Activated CD4-positive, alpha-beta memory T cell treated with anti-CD3 and anti-CD28 coated beads, Interleukin-2, amount 10 ng/mL, durations not matched to agents 7 days and 5 days (primary cell): ENCODE measurements at places on chromosomes 6 and 20. TPM values are rescaled to one million over a fixed set of nuclear protein-coding genes. Genes with fewer than 3 reads are reported as not detected.

GRCh38 chr6:159213405-159213804 lies 44.2 kb downstream of the FNDC1 start:
- H3K27ac ChIP-seq: no peak overlapping the region
- H3K27me3 ChIP-seq: peaks cover 12% of the 10 kb centered on the region
- H3K36me3 ChIP-seq: no peaks in the 10 kb centered on the region
- DNase-seq: no peak
- no peak overlapping the region for H3K4me3 ChIP-seq

GRCh38 chr6:73811706-73812105 lies 115.7 kb downstream of the CD109 start:
- no peak for DNase-seq
- H3K27me3 ChIP-seq: no peaks in the 10 kb centered on the region
- no peak overlapping the region for H3K4me3 ChIP-seq
- H3K36me3 ChIP-seq: peaks cover 5% of the 10 kb centered on the region
- H3K27ac ChIP-seq: no peak overlapping the region

GRCh38 chr20:37337208-37337991 lies 8.5 kb upstream of the SRC start:
- peaks cover 22% of the 10 kb centered on the region for H3K4me1 ChIP-seq
- H3K4me3 ChIP-seq: no peak overlapping the region
- no peak for DNase-seq
- no peaks in the 10 kb centered on the region for H3K27me3 ChIP-seq
- no peak overlapping the region for H3K27ac ChIP-seq

DNA sequence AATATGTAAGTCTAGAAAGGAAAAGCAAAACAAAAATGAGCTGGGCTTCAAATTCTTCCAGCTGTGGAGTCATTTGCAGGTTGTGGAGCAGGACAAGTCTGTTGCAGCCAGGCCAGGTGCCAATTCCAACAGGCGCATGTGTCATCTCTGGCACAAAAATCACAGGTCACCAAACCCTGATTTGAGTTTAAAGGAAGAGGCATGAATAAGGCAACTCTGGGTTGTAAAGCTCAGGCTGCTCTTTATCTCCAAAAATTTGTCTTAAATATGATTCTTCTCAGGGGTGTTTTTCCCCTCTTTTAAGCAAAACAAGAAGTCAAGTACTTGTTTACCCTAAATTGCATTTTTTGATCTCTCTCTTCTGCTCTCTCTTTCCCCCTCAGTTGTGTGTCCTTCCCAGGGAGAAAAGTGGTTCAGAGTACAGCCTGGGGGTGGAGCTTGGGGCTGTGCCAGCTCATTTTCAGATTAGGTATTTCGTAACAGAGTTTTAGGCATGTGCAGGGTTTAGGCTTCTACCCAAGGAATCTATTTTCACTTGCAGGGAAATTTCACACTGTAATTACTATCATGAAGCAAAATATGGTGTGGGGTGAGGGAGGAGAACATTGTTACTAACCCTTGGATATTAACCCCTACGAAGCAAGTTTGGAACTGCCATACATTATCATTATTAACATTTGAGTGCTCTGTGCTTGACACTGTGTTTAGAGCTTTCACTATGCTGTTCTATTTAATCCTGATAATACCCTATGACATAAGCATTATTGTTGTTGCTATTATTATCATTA lies 8.3 kb upstream of the NCOA3 start:
- peak overlapping the region; percentile 61 for H3K27ac ChIP-seq
- peaks cover 8% of the 10 kb centered on the region for H3K36me3 ChIP-seq
- DNase-seq: peak; percentile 68
- peak overlapping the region; percentile 15 for H3K4me3 ChIP-seq

GRCh38 chr20:49659056-49659455 lies 54.6 kb downstream of the B4GALT5 start:
- H3K4me1 ChIP-seq: peaks cover 31% of the 10 kb centered on the region
- no peak for DNase-seq
- H3K36me3 ChIP-seq: peaks cover 21% of the 10 kb centered on the region
- H3K27ac ChIP-seq: no peak overlapping the region
- no peak overlapping the region for H3K4me3 ChIP-seq
- H3K27me3 ChIP-seq: no peaks in the 10 kb centered on the region

- H3K36me3 ChIP-seq: no peaks in the 10 kb centered on the region
- no peak overlapping the region for H3K4me3 ChIP-seq
- peak overlapping the region; percentile 78 for H3K27ac ChIP-seq
- H3K4me1 ChIP-seq: peaks cover 34% of the 10 kb centered on the region
- peak; percentile 16 for DNase-seq
These were observed 133.3 kb upstream of the ARMC2 start for GRCh38 chr6:108714766-108715414.

DNA sequence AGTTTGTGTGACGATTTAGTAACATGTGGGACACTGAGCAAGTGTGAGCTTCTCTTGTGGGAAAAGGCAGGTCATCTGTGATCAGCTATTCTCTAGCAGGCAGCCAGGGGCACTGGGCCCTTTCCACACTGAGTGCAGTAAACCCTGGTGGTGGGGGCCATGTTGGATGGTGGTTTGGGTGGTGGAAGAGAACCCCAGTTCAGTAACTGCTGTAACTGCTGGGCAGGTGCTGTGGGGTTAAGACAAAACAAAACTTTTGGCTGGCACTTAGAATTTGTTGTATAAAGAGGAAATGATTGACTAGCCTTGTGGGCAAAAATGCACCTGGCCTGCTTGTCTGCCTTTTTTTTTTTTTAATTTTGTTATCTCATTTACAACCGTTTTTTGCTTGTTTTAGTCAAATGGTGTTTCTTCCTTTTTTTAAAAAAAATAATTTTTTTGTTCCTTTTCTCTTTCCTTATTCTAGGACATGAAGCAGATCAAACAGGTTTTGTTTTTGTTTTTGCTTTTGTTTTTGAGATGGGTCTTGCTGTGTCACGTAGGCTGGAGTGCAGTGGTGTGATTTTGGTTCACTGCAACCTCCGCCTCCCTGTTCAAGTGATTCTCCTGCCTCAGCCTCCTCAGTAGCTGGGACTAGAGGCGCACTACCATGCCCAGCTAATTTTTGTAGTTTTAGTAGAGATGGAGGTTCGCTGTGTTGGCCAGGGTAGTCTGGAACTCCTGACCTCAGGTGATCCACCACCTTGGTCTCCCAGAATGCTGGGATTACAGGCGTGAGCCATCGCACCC lies 59.8 kb downstream of the IGF2R start:
- H3K27ac ChIP-seq: peak overlapping the region; percentile 57
- peaks cover 10% of the 10 kb centered on the region for H3K4me1 ChIP-seq
- no peak overlapping the region for H3K4me3 ChIP-seq

- H3K27ac ChIP-seq: no peak overlapping the region
- no peaks in the 10 kb centered on the region for H3K36me3 ChIP-seq
- H3K4me3 ChIP-seq: no peak overlapping the region
- H3K4me1 ChIP-seq: no peaks in the 10 kb centered on the region
These were observed 105.4 kb downstream of the RFX6 start for GRCh38 chr6:116982401-116982800.

Gene MAP7
- total RNA-seq: 1.4 TPM

Gene HLA-DQA1
- 41.1 TPM for total RNA-seq

Gene PAX1
- total RNA-seq: not detected

Gene TP53TG5
- not detected for total RNA-seq

Gene LATS1
- total RNA-seq: 31.0 TPM
